ENCODE measurements at places on chromosomes 5 and 9.

GRCh38 chr9:19754921-19755320, 33.9 kb downstream of the SLC24A2 start:
- no peak for DNase-seq

DNA sequence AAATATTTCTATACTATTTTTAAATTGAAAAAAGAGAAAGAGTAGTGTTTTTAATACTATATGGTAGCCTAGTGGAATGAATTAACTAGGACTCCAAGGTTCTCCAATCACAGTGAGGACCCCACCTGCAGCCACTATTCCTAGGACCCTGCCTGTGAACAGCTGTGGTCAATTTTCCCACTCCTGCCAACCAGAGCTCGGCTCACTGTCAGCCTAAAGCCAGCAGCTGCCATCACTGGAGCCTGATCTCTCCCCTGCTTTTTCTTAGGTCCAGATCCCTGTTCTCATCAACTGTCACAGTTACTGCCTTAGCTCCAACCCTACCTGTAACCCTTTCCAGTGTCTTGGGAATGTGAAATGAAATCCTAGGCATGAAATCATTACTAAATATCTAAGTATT, 25.3 kb downstream of the ARSB start:
- no peak for DNase-seq

- DNase-seq = no peak
These were observed 10.5 kb upstream of the TEX53 start for GRCh38 chr9:114668146-114668545.

GRCh38 chr9:133162861-133163503, 732 bp downstream of the GBGT1 start:
- DNase-seq = no peak

GRCh38 chr5:88727705-88728313, 155.2 kb downstream of the MEF2C start:
- no peak for DNase-seq
